ENCODE measurements at places on chromosomes 5 and 9.

- no peak for DNase-seq
These were observed 194.9 kb upstream of the ZNF608 start for GRCh38 chr5:124941051-124942049.

- no peak for DNase-seq
These were observed 36.4 kb upstream of the SV2C start for GRCh38 chr5:76046741-76047140.

DNA sequence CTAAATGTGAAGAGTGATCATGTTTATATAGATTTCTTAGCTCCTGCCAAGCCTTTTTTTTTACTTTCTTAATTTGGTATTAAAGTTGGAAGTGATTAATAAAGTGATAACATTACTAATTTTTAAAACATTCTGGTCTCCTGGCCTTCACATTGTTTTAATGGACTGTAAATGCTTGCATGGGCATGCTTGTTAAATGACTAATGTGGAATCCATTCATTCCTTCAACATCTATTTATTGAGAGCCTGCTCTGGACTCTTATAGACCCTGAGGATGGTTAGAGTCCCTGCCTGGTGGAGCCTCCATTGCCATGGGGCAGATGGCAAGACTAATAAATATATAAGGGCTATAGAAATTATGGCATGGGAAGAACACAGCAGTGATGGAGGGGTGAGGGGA lies 103.5 kb downstream of the NTRK2 start:
- DNase-seq, result no peak

GRCh38 chr5:16992444-16992843 lies 56.4 kb upstream of the MYO10 start:
- DNase-seq, result no peak

- no peak for DNase-seq
These were observed 41.6 kb downstream of the MYO10 start for GRCh38 chr5:16894236-16895057.

- DNase-seq, result no peak
These were observed 71.0 kb downstream of the FER start for GRCh38 chr5:108818613-108819272.

DNA sequence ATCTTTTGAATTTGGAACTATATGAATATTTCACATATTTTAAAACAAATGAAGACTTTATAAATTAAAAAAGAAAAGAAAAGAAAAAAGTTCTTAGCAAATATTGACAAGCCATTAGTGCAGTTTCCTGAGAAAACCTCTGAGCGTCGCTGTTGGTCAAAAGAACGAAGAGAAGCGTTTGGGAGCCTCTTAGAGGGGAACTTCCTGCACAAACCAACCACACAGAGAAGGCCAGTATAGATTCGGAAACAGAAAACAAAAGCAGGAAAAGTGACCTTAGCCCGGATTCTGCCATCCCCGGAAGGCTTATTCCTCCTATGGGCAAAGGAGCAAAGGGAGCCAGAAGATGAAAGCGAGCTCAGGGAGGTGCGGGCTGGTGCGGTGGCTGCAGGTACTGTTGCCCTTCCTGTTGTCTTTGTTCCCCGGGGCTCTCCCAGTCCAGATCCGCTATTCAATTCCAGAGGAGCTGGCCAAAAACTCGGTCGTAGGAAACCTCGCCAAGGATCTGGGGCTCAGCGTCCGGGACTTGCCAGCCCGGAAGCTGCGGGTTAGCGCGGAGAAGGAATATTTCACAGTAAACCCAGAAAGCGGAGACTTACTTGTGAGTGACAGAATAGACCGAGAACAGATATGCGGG lies at the start of gene PCDHGB2:
TSS of gene PCDHGB2 (plus strand) at position 205 of the 637 bp plus-strand sequence. CDS start at position 347, 142 bp downstream.
- no peak for DNase-seq

GRCh38 chr9:111529787-111530186 lies 4.8 kb downstream of the ZNF483 start:
- DNase-seq, result no peak

GRCh38 chr9:92444841-92445240 lies 20.6 kb upstream of the OMD start:
- no peak for DNase-seq

- DNase-seq, result no peak
These were observed 414.3 kb upstream of the PAPPA start for GRCh38 chr9:115739096-115739875.

GRCh38 chr5:114010362-114010761 lies 351.5 kb upstream of the KCNN2 start:
- DNase-seq, result no peak

DNA sequence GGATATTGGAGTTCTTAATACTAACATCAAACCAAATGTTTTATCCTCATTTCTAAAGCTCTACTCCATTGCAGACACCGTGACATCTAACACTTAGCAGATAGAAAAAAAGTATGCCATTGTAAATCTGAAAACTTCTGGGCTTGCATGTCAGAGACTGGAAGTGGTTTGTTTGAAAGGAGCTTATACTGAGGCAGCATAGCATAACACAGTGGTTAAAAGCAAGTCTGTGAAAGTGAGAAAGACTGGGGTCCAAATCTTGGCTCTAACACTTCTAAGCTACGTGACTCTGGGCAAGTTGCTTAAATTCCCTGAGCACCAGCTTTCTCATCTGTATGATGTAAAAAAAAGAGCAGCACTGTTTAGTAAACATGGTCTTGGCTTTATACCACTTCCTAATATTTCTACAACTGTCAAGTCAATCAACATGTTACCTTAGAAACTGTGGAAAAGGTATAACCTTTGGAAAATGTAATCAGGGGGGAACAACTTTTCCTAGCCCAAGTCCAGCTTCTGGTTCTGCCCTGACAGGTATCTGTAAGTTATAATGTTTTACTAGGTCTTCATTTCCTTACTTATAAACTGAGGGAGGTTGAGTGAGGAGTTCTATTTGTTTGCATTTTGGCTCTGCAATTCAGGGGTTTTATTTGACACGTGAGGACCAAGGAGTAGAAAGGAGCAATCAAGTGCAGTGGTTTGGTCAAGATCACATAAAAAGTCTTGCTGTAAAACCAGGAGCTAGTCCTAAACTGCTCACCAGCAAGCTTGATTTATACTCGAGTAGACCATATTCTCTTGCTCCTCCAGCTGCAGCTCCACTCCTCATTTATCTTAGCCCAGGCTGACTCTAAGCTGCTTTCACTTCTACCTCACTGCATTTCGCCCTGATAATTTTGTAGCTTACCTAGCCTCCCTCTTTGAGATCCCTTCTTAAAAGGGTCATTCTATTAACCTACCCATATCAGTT lies 541.0 kb downstream of the RAB3C start:
- DNase-seq, result no peak

DNA sequence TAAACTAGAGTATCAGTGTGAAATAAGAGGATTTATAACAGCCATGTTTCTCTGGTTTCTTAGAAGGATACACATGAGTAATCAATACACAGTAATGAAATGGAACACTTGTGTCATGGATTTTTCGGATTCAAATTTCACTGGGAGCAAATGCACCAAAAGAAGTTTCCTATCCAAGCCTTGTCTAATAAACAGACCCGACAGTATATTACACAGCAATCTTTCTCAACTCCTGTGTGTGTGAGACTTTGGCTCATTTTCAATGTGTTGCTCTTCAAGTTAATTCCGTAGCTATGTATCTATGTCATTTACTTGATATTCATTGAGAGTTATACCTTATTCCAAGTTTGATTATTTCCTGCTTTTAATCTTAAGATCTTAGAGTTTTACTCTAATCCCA lies 930.2 kb downstream of the MAT2B start:
- DNase-seq, result no peak

All from NCI-H1092 (cell line).